NCI-H1105 treated with DMSO at 0.1 percent for 48 hours (cell line): ENCODE measurements at places on chromosomes 3 and 15.
A peak's percentile ranks its signal among the peaks of the same experiment; 100 is the strongest.

DNA sequence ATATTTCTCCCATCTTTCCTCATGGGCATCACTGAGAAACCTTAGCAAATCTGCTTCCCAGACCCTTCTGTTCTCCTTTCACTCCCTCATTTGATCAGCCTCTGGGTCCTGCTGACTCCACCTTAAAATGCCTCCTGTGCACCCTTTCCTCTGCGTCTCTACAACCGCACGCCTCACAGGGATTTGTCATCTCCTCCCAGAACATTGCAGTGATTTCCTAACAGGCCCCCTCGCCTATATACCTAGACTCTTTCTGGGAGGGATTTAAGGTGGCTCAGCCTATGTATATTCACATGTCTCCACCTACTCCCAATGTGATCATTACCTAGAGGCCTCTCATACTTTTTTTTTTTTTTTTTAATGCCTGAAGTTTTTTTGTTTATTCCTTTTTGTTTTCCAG lies 69.2 kb downstream of the LIPC start:
- no peak for DNase-seq

DNA sequence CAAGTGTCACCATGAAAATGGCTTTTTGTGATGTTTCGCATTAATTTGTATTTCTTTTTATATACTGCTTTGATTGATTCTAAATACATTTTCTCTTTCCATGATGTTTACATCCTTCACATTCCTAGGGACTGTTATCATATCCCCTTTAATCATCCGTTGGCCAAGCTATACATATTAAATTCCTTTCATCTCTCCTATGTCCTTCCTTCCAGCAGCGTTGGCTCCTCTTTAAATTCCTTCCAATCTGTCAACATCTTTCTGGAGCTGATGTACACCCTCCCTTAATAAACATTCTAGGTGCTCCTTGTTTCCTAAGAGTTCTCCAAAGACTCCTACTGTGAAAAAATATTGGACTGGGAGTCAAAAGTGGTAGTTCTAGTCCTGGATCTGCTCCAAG lies 87.8 kb downstream of the IGF2BP2 start:
- DNase-seq: no peak

DNA sequence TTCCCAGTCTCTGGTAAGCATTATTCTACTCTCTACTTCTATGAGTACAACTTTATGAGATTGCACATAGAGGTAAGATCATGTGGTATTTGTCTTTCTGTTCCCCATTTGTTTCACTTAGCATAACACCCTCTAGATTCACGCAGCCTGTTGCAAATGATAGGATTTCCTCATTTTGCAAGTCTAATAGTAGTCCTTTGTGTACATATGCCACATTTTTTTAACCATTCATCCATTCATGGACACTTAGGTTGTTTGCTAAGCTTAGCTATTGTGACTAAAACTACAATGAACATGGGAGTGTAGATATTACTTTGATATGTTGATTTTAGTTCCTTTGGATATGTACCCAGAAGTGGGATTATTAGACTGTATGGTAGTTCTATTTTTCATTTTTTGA lies 717.9 kb upstream of the ALCAM start:
- no peak for DNase-seq

- DNase-seq: no peak
Measured at GRCh38 chr3:11244121-11244677, 28.0 kb upstream of the ATG7 start.

- DNase-seq: no peak
Measured at GRCh38 chr3:126412841-126413692, 18.4 kb downstream of the CFAP100 start.

- peak; percentile 19 for DNase-seq
Measured at GRCh38 chr3:37050282-37050681, 57.0 kb downstream of the MLH1 start.

DNA sequence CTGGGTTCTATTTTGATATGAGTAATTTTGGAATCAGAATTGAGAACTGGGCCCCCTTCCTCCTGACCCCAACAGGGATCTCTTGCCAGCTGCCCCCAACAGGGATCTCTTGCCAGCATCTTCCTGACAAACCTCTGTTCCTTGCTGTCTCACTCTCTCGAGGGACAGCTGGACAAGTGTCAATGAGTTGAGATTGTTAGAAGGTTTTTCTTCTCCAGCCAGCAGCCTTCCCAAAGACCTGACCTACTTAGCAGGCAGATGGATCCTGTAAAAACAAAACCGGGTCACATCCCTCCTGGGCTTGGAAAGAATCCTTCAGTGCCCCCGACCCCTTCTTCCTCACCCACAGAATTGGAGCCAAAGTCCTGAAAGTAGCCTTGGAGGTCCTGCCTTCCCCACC lies 21.6 kb downstream of the LIMD1 start:
- DNase-seq: no peak

GRCh38 chr3:64031540-64032508 lies 8.5 kb upstream of the PSMD6 start:
- no peak for DNase-seq

GRCh38 chr3:75985432-75985831 lies 200.1 kb upstream of the ZNF717 start:
- DNase-seq: no peak

DNA sequence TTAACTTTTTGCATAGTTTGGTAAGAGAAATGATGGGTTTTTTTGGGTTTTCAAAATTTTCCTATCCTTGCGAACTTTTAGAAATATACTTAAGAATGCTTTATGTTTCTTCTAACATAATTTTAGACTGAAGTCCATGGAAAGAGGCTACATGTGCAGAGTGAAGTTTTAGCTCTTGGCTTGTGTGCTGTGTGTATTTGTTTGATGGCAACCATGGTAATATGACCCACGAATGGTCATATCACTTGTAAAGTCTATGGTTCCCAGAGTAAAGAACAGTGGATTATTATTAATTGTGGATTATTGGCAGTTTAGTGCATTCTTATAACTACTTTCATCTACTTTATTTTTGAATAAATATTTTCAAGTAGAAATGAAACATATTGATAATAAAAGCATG lies 124.0 kb upstream of the GOLGA6L4 start:
- no peak for DNase-seq

DNA sequence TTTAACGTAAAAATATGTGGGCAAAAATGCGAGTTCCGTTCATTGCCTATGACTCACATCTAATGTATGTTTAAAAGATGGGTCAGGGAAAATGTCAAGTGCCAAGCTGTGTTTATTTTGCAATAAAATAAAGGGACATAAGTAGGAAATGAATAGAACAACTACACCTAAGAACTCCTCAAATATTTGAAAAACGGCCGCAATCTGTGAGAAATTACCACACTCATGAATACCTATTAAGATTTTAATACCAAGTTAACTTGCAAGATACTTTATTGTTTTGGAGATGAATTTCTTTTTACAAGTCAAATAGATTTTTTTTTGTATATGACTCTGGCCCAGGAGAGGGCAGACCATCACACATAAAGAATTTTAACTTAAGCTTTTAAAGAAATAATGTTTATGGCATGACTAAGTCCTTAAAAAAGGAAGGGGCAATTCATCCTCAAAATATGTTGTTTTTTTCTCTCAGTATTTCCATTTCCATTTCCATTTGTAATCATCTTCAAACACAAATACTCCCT lies 152.7 kb downstream of the SUCNR1 start:
- DNase-seq: no peak

DNA sequence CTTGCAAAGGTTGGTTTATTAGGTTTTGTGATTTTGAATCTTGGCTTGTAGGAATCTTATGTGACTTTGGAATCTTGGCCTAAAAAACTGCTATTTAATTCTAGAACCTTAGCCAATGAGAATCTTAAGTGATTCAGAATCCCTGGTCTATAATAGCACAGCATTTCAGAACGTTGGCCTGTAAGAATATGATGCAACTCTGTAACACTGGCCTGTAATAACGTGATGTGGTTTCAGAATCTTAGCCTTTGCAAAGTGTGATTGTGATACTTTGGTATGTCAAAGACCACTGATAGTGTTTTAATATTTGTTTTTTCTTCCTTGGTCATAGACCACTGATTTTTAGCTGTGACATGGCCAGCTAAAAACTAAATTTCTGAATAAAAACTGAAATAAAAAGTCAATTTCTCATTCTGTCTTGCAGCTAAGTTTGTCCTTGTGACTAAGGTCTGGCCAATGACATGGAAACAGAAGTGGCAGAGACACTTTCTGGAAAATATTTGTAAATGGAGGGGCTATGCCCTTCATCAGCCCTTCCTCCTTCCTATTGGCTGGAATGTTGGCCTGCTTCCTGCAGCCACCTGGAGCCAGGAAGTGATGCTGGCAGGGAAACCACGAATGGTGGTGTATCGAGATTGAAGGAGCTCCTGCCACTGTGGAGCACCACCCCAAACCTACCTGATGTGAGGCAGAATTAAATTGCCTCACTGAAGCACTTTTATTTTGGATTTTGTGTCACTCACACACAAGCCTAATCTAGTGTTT lies 42.3 kb upstream of the CORO2B start:
- no peak for DNase-seq

DNA sequence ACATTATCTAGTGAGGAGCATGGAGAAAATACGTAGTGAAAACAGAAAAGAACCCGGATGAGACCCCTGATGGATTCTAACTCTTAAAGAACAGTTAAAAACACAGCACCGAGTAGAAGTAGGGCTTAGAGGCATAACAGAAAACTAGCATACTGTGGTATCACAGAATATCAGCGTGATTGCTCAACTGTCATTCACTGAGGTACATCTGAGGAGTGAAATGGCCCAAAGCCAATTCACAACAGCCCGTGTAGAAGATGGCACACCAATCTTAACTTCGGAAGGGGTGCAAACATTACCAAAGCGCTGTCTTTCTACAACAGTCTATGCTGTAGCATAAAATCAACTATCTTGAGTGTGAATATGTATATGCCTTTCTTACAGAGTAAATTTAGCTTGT lies 1.8 kb downstream of the CLASP2 start:
- no peak for DNase-seq

DNA sequence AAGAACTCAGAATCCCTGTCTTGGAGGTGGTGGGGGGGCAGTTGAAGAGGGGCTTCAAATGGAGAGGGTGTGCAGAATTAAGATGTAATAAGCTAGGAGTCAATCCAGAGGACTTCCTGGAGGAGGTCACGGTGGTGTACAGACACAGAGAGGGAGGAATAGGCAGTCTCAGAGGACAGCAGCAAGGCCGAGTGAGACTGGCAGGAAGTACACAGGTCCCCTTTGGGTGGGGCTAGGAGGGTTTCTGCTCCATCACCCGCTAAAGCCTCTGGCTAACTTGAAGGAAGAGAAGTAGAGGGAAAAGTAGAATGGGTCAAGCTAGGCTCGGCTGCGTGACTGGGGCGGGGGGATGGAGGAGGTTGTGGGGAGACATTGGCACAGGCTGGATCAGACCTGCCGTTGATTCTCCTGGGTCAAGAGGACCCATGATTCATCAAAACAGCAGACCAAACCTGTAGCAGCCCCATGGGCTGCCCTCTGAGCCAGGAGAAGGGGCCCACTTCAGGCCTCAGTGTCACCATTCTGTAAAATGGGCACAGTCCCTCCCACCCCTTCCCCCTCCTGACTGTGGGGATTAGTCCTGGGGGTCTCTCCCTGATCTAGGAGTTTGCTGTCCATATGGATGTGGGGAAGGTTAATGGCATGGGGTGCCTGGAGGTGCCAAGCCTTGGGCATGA lies 16.9 kb downstream of the CSPG4 start:
- DNase-seq: no peak

- DNase-seq: peak; percentile 4
Measured at GRCh38 chr3:98573181-98573728, 20.2 kb downstream of the CPOX start.

DNA sequence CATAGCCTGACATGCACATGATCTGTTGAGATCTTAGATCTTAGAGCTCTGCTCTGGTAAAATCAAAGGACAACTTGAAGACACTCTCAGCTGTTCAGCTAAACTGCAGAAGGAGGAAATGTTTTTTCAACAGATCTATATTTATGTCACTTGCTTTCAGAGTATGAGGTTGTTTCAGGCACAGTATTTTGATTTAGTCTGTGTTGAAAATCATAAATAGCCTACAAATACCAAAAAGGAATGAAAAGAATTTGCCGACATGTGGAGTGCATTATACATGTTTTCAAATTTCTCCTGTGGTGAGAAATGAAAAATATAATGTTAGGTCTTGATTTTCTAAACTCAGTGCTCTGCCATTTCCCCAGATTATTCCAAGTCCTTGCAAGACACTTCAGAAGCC lies 1118.4 kb downstream of the TBL1XR1 start:
- DNase-seq: no peak

DNA sequence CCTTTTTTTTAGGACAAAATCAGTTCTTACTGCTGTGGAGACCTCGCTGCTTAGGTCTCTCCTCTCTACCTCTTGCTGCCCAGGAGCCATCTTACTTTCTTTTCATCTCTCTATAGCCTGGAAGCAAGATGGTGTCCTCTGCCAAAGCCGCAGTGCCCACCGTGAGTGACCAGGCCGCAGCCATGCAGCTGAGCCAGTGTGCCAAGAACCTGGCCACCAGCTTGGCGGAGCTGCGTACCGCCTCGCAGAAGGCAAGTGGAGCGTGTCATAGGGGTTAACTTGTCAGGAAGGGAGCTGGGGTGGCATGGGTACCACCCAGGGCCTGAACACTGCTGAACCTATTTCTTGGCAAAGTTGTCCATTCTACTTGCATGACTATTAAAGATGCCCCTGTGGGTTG lies 320.3 kb upstream of the TPM1 start:
- no peak for DNase-seq

DNA sequence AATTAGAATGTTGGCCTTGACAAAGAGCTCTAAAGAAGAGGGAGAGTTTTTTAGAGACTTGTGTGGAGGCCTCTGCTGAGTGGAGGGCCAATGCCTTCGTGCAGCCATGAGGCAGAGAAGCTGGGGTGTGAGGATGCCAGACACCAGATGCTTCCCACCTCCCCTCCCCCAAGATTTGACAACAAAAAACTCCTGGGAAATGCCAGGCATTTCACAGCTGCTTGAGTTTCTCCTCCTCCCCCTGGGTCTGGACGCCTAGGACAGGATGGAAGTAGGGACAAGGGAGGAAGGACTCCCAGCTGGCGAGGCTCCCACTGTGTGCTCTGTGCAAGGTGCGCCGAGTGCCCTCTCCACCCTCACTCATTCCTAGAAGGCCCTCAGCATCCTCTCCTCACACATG lies 20.1 kb downstream of the TGM4 start:
- DNase-seq: no peak

GRCh38 chr15:64583519-64583918 lies 123.1 kb downstream of the ZNF609 start:
- no peak for DNase-seq

GRCh38 chr3:48222616-48223513 lies at the start of gene CAMP:
Gene CAMP, plus strand, starts transcription at chr3:48223495. Its CDS starts 17 bp downstream, at chr3:48223512.
- DNase-seq: no peak

GRCh38 chr3:2947536-2947935 lies 162.6 kb downstream of the IL5RA start:
- DNase-seq: no peak

DNA sequence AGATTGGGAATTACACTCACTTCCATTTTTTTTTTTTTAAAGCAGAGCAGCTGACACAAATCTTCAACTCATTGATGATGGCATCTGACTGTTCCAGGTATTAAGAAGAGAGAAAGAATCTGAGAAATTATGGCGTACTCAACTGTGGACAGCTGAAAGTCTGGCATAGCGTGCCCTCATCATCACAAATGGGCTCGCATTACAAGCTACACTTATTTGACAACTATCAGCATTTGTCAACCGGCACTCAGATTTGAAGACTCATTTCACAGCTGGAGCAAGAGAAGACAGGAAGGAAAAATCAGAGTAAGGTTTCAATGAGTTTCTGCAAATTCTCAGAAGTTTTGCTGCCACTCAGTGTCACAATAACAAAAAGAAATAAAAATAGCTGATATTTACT lies 235.9 kb downstream of the ATP8B4 start:
- DNase-seq: no peak

GRCh38 chr15:78508272-78508671 lies 895 bp downstream of the HYKK start:
- DNase-seq: no peak

GRCh38 chr3:45773714-45774449 lies 22.5 kb downstream of the SLC6A20 start:
- no peak for DNase-seq
